Gastrocnemius medialis (tissue), 4 donors: ENCODE measurements at places on chromosomes 13 and 19. TPM values are rescaled to one million over a fixed set of nuclear protein-coding genes. Genes with fewer than 3 reads are reported as not detected.

The PRTN3 gene
- 0.51 TPM for total RNA-seq

The SELENOV gene
- not detected for total RNA-seq

DNA sequence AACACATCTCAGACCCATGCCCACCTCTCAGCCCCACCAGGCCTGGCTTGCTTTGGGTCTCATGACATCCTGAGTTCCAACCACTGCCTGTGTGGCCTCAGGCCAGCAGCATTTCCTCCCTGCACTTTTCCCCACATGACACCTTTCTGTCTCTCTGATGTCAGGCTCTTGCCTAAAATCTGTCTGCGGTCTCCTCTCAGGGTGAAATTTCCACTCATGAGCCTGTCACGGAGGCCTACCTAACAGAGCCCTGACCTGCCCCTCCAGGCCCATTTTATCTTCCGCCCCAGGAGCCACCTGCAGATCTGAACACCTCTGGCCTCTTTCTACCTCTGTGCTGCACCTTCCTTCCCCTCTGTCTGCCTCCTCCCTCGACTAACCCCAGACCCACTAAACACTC, 93.5 kb downstream of the ZDHHC20 start:
- no peak for DNase-seq

DNA sequence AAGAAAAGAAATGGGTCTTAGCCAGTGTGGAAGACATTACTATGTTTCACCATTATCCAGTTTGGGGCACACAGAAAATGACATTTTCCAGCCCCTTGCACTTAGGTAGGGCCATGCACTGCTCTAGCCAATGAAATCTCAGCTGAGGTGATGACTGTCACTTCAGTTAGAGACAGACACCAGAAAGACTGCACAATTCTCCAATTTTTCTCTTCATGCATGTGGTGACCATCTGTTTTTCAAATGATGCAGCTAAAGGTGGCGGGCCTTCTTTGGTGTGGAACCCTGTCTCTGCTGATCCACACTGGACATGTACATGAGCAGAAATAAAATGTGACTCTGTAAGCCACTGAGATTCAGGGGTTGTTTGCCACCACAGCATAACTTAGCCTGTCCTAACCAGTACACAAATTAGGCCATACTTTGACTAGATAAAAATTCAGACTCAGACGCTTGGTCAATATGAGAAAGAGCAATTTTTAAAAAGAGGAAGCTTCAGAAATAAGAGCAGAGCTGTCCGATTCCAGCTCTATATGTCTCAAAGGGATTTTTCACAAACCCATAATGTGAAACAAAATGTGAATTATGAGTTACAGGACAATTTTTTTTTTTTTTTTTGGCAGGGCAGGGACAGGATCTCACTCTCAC, 6.7 kb downstream of the ZNF565 start:
- no peak for DNase-seq

- no peak for DNase-seq
Observed at GRCh38 chr13:27927444-27928352, 7.9 kb downstream of the PDX1 start.

- DNase-seq: no peak
Observed at GRCh38 chr13:51113969-51114368, 2.9 kb upstream of the C13orf42 start.

DNA sequence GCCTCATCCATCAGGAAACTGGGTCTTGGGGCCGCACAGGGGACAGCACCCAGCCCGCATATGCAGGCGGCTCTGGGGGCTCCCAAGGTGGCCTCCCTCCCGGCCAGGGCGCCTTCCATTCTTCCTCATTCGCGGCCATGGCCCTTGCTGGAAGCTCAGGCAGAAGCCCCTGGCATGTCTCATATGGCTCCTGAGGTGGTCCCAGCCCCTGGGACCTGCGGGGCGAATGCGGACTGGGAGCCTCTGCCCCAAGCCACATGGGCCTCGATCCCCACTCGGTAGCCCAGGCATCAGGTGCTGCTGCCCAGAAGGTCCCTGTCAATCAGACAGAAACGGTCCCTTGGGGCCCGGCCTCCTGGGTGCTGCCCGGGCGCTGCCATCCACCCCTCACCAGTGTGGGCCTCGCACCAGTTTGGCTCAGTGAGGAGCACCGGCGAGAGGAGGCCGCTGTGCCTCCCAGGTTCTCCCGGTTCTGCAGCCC, 301.6 kb downstream of the TEX29 start:
- no peak for DNase-seq

The AMER2 gene
- total RNA-seq: 0.27 TPM

The SIGLEC11 gene
- 0.25 TPM for total RNA-seq

DNA sequence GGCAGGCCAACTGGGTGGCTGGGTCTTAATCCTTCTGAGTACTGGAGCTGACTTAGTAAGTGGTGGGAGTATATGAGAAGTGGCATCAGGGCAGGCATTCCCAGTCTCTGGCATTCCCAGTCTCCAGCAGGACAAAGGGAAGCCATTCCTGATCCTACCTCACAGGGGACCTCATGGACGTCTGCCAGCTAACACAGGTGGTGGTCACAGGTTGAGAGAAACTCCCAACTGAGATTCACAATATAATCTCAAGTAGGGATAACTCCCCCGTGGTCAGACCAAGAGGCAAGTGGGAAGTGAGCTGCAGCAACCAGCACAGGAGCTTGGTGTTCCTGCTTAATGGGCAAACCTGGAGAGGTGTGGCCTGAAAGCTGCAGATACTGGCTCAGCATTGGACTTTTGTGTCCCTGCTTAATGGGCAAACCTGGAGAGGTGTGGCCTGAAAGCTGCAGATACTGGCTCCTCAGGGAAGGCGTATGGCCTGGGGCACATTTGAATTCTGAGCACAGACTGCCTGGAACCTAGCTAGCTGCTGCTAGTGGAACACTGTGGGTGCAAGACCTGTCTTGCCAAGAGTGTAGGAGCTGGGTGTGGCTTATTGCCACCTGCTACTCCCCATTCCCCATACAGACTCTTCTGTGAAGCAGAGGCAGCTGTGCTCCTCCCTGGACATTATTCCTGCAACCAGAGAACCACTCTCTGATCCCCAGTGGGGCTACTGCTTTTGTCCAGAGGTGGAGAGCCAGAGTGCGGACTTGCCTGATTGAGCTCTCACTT, 25.9 kb upstream of the OR10H2 start:
- no peak for DNase-seq

GRCh38 chr13:67136157-67136556, 94.0 kb downstream of the PCDH9 start:
- DNase-seq: no peak

DNA sequence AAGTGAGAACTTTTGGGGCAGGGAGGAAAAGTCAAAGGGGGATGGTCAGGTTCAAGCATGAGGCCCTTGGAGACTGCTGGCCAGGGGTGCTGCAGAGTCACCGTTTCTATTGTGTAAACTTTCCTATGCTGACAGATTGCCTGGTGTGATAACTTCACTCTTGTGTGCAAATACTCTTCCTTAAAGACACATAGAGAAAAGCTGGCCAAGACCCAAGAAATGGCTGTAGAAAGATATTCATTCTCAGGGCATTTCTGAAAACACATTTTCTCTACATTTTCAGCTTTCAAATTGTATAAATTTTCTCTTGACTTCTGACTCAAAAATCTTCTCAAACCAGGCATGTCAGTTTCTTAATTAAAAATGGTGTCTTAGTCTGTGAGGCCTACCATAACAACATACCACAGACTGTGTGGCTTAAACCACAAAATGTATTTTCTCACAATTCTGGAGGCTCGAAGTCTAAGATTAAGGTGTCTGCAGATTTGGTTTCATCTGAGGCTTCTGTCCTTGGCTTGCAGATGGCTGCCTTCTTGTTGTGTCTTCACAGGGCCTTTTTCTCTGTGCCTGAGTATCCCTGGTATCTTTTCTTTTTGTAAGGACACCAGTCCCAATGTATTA, 304.5 kb downstream of the KCNRG start:
- no peak for DNase-seq

DNA sequence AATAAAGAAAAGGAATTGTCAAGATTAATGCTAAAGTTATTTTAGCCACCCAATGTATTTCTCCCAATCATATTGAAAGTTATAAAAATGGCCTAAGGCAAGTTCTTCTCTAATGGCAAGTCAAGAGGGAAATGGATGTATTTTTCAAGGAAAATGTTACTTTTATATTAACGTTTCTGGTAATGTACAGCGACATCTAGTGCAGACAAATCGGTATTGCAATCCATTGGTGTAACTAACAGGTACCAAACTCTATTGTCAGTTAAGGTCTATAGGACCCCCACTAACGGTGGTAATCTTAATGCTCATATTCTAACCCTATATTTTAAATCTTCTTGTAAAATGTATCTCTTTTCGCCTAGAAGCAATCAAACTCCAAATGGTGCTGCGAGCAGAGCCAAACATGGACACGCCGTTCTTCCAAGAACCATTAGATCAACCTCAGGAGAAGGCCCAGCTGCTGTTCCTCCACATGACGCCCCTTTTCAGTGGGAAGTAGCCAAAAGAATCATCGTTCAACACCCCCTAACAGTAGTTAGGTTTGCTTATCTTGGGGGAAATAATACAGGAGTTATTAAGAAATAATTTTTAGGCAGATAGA, 98.5 kb upstream of the PABPC3 start:
- DNase-seq: no peak

The POSTN gene
- 22.1 TPM for total RNA-seq

DNA sequence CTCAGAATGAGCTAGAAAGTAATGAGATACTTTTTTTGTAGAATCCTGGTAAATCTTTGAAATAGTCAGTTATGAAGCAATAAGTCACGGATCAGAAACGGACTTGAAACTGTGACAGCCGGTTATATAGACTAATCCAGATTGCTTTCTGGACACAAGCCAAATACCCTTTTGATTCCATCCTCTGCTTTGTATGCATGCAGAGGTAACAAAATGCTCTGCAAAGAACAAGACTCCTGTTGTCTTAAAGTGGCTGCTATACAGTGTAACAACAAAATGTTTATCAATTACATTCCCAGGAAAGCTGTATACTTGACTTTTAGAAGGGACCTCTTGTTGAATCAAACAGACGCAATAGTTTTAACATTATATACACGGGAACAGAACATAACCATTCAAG, 66.5 kb upstream of the STARD13 start:
- no peak for DNase-seq

The ZNF44 gene
- 3.3 TPM for total RNA-seq

The PPM1N gene
- total RNA-seq: not detected

The FFAR2 gene
- not detected for total RNA-seq

The CC2D1A gene
- 33.3 TPM for total RNA-seq

The MCEMP1 gene
- total RNA-seq: not detected

The FBXO17 gene
- total RNA-seq: 2.8 TPM

DNA sequence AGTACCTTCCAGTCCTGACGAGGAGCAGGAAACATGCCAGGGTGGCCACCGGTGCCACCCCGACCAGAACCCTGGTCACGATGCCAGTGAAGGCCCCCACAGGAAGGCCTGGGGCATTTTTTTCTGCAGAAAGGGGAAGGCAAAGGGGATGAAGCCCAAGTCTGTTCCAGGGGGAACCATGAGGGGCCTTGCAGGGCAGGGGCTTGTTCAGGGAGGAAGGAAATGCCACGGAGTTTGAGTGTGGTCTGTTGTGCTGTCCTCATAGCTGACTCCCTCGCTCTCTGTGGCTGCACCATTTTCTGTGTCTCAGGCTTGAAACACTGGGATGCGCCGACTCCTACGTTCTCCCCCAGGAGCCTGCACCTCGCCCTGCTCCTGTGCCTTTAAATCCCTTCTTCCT, 27.5 kb upstream of the CEACAM1 start:
- DNase-seq: no peak

GRCh38 chr19:12913851-12914690, 5.0 kb downstream of the SYCE2 start:
- peak; percentile 28 for DNase-seq

GRCh38 chr13:48429036-48429435, 16.1 kb upstream of the LPAR6 start:
- no peak for DNase-seq

The CATSPERD gene
- total RNA-seq: not detected

The OR7D4 gene
- total RNA-seq: not detected

The ZNF582 gene
- 0.22 TPM for total RNA-seq

The VAV1 gene
- total RNA-seq: 0.63 TPM

The ZFP14 gene
- 0.75 TPM for total RNA-seq

- DNase-seq: no peak
Observed at GRCh38 chr19:54428323-54429175, 13.3 kb downstream of the TTYH1 start.

- no peak for DNase-seq
Observed at GRCh38 chr19:14404312-14404711, 14.8 kb downstream of the DDX39A start.

The CCDC8 gene
- 1.6 TPM for total RNA-seq

GRCh38 chr13:54445453-54445852, 1416.8 kb downstream of the OLFM4 start:
- DNase-seq: no peak

DNA sequence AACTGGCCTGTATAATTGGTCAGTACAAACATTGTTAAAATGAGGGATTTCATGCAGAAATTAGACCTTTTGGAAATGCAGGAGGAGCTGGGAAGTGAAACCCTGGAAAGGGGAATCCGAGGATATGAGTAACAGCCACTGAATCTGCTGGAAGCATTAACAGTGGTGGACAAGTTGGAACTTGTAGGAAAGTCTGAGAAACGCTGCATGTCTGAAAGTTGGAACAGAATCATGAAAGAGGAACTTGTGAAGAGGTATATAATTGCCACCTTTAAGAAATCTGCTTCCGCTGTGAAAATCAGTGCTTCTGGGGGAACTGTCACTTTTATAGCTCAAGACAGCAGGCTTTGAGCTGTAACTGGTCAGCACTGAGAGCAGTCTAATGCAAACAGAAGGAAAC, 716.5 kb upstream of the PRR20A start:
- no peak for DNase-seq

The NLRP5 gene
- total RNA-seq: not detected

GRCh38 chr19:48239582-48240141, 16.1 kb downstream of the CARD8 start:
- DNase-seq: peak; percentile 45

GRCh38 chr19:16076154-16076957, at the start of gene TPM4:
TSS of gene TPM4 (plus strand) at chr19:16076495. CDS start at chr19:16076566, 71 bp downstream.
- peak; percentile 81 for DNase-seq

DNA sequence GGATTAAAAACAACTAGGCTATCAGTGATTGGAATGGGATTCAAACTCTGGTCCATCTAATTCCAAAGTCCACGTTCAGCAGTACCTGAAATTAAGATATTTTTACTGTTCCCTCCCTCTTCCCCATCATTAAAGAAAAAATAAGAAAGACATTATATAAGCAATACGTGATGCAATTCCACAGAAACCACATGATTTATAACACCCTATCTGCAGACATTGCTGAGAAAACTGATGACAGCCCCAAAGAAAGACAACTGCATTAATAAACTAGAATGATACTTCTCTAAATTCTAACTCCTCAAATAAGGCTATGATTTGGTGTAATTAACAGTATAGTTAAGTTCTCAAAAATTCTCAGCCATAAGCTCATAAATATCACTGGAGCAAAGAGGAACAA, 19.1 kb downstream of the LNX2 start:
- no peak for DNase-seq
